ENCODE measurements at places on chromosomes 3 and 15. TPM values are rescaled to one million over a fixed set of nuclear protein-coding genes. Genes with fewer than 3 reads are reported as not detected.

DNA sequence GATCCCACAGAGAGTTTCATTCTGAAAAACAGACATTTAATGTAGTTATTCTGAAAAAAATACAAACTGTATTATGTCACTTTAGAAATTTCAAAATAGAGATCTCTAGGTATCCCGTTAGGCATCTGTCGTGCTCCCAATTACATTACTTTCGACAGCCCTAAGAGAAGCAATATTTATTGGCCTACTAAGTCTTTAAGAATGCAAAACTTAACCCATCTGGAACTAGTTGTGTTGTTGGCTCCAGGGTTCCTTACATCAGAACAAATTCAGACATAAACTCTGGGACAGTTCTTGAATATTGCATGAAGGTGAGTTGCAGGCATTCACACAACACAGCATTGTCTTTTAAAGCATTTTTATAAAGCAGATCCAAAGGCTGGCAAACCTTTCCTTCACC lies 498.4 kb downstream of the FHIT start:
- DNase-seq: no peak
- H3K27ac ChIP-seq: no peak overlapping the region
- H3K4me1 ChIP-seq: no peaks in the 10 kb centered on the region
- no peak overlapping the region for H3K4me3 ChIP-seq

GRCh38 chr15:95669146-95669922 lies 661.2 kb upstream of the NR2F2 start:
- no peaks in the 10 kb centered on the region for H3K36me3 ChIP-seq
- peaks cover 21% of the 10 kb centered on the region for H3K4me1 ChIP-seq
- no peaks in the 10 kb centered on the region for H3K27me3 ChIP-seq
- no peak overlapping the region for H3K4me3 ChIP-seq
- peak overlapping the region; percentile 3 for H3K27ac ChIP-seq

DNA sequence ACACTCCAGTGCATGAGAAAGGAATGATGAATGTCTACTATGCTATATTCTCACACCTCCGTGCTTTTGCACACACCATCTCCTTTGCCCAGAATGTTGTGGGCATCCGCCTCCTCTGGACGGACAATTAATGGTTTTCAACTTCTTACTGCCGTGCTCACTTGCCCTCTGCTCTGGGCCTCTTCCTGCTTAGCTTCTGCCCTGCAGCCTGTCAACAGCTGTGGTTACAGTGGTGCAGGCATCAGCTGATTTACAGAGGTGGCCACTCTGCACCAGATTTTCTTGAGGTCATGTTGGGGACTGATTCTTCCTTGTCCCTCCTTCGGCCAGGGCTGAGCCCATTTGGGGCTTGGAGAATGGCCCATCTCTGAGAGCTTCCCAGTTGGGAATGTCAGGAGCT lies 56.5 kb upstream of the TMEM115 start:
- no peaks in the 10 kb centered on the region for H3K4me1 ChIP-seq
- no peak overlapping the region for H3K4me3 ChIP-seq
- H3K27me3 ChIP-seq: no peaks in the 10 kb centered on the region

The TM6SF1 gene
- polyA plus RNA-seq: 1.1 TPM

- H3K4me1 ChIP-seq: no peaks in the 10 kb centered on the region
- H3K27ac ChIP-seq: no peak overlapping the region
- H3K36me3 ChIP-seq: no peaks in the 10 kb centered on the region
- no peaks in the 10 kb centered on the region for H3K27me3 ChIP-seq
- DNase-seq: no peak
These were observed 154.5 kb upstream of the SATB1 start for GRCh38 chr3:18579661-18580060.

DNA sequence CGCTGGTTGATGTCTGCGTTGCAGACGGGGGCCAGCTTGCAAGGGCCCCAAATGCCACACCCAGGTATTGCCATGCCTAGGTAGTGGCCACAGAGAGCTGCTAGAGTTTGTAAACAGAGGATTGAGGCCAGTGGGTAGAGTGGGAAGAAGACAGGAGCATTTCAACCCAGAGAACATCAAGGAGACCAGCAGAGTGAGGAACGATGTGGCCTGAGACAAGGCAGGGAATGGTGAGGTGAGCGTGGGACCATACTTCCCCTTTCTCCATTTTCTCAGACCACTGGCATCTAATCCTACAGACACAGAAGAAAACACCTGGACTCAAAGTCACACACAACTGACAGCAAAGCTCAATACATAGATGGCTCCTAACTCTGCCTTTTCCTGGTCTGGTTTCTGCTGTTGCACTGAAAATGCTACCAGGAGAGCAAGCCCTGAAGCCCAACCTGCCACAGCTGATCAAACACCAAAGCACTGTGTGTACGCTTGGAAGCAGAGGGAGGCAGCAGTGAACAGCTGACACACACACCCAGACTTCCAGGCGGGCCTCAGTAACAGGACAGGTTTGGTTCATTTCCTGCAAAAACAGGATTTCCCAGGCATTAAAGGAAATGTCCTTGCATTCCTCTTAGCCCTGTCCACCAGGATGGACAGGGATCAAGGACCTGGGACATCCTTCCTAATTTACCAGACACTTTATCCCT lies 1.6 kb downstream of the FAM174B start:
- peak overlapping the region; percentile 90 for H3K27ac ChIP-seq
- no peaks in the 10 kb centered on the region for H3K36me3 ChIP-seq
- peak overlapping the region; percentile 63 for H3K4me3 ChIP-seq
- H3K27me3 ChIP-seq: no peaks in the 10 kb centered on the region
- peaks cover 27% of the 10 kb centered on the region for H3K4me1 ChIP-seq

- H3K4me1 ChIP-seq: no peaks in the 10 kb centered on the region
- no peak for DNase-seq
- no peaks in the 10 kb centered on the region for H3K36me3 ChIP-seq
- H3K4me3 ChIP-seq: no peak overlapping the region
These were observed 19.5 kb upstream of the ZMAT3 start for GRCh38 chr3:179091113-179091512.

- H3K36me3 ChIP-seq: no peaks in the 10 kb centered on the region
- H3K27me3 ChIP-seq: no peaks in the 10 kb centered on the region
- DNase-seq: no peak
- no peak overlapping the region for H3K4me3 ChIP-seq
- peaks cover 50% of the 10 kb centered on the region for H3K4me1 ChIP-seq
These were observed 3.9 kb upstream of the CSK start for GRCh38 chr15:74777769-74778598.

DNA sequence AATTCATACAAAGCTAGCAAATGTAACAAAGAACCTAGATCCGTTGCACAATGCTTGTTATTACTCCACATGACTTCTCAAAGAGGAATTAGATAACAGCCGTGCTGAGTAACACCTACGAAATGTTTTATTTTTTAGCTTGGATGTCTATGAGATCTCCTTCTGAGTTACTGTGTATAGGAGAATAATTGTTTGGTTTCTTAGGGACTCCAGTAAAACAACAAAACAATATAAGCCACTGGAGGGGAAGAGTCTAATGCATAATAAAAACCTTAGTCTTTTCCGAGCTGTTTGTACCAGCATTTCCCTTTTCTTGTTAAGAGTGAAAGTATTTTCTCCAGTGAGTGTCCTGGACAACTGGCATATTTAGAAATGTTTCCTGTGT lies 15.6 kb downstream of the SNAP23 start:
- peaks cover 5% of the 10 kb centered on the region for H3K4me1 ChIP-seq
- no peaks in the 10 kb centered on the region for H3K27me3 ChIP-seq
- no peak overlapping the region for H3K4me3 ChIP-seq
- H3K27ac ChIP-seq: no peak overlapping the region
- H3K36me3 ChIP-seq: peaks cover 45% of the 10 kb centered on the region

All from stomach (tissue), 19 donors.